AG09309 (cell line): ENCODE measurements at places on chromosomes 16 and 17.

DNA sequence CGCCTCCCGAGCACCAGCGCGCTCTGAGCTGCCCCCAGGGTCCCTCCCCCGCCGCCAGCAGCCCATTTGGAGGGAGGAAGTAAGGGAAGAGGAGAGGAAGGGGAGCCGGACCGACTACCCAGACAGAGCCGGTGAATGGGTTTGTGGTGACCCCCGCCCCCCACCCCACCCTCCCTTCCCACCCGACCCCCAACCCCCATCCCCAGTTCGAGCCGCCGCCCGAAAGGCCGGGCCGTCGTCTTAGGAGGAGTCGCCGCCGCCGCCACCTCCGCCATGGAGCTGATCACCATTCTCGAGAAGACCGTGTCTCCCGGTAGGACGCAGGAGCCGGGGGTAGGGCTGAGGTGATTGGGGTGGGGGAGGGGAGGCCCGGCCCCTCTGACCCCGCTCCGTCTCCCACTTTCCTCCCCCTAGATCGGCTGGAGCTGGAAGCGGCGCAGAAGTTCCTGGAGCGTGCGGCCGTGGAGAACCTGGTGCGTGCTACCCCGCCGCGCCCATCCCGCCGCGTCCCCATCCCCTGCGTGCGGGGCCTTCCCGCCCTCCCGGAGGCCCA lies 329 bp downstream of the KPNB1 start:
- no peak for DNase-seq

DNA sequence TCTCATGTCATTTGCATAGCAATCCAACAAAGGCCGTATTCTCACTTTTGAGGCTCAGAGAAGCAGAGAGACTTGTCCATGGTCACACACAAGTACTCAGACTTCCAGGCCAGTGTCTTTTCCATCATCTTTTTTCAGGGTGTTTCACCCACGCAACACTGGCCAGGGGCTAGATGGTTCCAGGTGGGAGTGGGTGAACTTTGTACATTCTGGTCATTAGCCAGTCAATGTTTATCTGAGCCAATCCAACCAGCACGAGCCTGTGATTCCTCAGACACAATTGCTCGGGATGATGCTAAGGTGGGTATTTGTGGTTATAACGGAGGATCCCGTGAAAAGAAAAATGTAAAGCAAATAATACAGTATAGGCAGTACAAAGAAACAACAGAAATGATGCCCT lies 56.3 kb downstream of the ZFHX3 start:
- DNase-seq, result no peak

GRCh38 chr17:80182845-80183223 lies 13.0 kb downstream of the CARD14 start:
- no peak for DNase-seq

GRCh38 chr17:34847938-34848337 lies 113.3 kb downstream of the CCT6B start:
- DNase-seq, result no peak

GRCh38 chr16:22677024-22677830 lies 136.7 kb upstream of the HS3ST2 start:
- DNase-seq, result no peak

GRCh38 chr16:73390936-73391335 lies 343.0 kb upstream of the ZFHX3 start:
- peak; percentile 88 for DNase-seq

- no peak for DNase-seq
Measured at GRCh38 chr16:28309811-28310311, 17.5 kb downstream of the SBK1 start.

- DNase-seq, result no peak
Measured at GRCh38 chr17:42651392-42651791, 7.7 kb upstream of the TUBG2 start.

DNA sequence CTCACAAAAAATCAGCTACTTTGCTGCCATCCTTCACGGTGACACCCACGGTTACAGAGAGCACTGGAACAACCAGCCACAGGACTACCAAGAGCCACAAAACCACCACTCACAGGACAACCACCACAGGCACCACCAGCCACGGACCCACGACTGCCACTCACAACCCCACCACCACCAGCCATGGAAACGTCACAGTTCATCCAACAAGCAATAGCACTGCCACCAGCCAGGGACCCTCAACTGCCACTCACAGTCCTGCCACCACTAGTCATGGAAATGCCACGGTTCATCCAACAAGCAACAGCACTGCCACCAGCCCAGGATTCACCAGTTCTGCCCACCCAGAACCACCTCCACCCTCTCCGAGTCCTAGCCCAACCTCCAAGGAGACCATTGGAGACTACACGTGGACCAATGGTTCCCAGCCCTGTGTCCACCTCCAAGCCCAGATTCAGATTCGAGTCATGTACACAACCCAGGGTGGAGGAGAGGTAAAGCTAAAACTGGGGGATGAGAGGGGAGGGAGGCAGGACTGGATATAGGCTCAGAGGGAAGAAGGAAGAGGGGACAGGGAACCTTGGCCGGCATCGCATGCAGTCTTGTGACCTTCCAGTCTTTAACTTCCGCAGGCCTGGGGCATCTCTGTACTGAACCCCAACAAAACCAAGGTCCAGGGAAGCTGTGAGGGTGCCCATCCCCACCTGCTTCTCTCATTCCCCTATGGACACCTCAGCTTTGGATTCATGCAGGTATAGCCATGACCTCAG lies 581 bp downstream of the CD68 start:
- DNase-seq, result no peak

DNA sequence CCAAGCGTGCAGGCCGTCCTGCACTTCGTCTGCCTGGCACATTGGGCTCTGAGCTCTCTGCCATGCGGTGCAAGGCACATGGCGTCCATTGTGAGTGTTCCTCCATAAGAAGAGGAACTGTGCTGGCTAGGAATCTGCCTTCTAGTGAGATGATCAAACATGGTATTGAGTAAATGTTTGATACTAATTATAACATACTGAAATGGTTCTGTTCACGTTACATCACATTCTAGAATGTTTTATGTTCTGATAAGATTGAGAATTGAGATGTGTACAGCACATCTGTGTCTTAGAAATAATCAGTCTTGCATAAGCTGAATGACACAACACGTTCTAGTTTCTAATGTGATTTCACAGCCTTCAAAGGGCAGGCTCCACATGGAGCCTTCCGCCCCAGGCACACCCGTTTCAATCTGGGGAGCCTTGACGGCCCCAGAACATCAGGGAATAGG lies 42.9 kb downstream of the USP10 start:
- DNase-seq, result no peak

GRCh38 chr16:14181371-14182050 lies 110.4 kb downstream of the MRTFB start:
- peak; percentile 93 for DNase-seq

- DNase-seq, result peak; percentile 90
Measured at GRCh38 chr17:29240968-29241963, 5.4 kb upstream of the CRYBA1 start.

- no peak for DNase-seq
Measured at GRCh38 chr17:57877803-57878377, 28.0 kb upstream of the MRPS23 start.

- no peak for DNase-seq
Measured at GRCh38 chr16:68385371-68385770, 62.9 kb downstream of the SMPD3 start.

DNA sequence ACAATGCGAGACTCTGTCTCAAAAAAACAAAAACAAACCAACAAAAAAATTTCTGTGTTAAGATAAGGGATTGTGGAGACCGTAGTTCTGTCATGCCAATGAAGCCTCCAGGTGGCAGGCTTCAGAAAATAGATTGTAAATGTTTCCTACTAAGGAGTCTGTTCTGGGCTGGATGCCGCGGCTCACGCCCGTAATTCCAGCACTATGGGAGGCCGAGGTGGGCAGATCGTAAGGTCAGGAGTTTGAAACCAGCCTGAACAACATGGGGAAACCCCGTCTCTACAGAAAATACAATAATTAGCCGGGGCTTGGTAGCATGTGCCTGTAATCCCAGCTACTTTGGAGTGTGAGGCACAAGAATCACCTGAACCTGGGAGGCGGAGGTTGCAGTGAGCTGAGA lies 4.4 kb upstream of the SNX29 start:
- no peak for DNase-seq

DNA sequence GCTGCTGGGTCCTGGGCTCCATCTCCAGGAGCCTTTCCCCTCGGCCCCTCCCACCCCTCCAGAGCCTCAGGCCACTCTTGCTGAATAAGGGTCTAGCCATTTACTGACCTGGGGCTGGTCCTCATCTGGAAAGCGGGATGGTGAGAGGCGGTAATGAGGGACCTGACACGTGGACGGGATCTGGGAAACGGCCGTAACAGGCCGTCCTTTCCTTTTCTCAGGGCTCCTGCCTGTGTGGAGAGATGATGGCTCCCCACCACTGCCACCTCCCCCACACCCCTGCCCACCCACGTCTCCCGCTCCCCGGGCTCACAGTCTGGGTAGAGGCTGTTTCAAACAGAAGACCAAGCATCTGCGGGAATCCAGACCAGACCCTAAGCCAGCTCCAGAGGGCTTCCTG lies 20.6 kb upstream of the KCNJ12 start:
- no peak for DNase-seq

DNA sequence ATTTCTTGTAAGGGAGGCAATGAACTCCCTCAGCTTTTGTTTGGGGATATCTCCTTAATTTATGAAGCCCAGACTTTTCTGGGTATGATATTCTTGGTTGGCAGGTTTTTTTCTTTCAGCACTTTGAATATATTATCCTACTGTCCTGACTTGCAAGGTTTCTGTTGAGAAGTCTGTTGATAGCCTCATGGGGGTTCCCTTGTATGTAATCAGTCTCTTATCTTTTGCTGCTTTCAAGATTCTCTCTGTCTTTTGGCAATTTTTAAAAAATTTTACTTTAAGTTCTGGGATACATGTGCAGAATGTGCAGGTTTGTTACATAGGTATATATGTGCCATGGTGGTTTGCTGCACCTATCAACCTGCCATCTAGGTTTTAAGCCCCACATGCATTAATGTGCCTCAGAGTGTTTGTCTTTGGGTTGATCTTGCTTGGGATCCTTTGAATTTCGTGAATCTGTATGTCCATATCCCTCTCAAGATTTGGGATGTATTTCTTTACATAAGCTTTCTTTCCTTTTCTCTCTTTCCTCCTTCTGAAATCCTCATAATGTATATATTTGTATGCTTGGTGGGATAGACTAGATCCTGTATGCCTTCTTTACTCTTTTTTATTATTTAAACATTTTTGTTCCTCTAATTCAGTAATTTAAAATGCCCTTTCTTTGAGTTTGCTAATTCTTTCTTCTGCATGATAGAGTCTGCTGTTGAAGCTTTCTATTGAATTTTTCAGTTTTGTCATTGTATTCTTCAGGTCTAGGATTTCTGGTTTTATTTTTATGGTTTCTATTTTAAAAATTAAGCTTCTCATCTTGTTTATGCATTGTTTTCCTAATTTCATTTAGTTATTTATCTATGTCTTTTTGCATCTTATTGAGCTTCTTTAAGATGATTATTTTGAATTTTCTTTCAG lies 5.2 kb upstream of the KRT25 start:
- no peak for DNase-seq

DNA sequence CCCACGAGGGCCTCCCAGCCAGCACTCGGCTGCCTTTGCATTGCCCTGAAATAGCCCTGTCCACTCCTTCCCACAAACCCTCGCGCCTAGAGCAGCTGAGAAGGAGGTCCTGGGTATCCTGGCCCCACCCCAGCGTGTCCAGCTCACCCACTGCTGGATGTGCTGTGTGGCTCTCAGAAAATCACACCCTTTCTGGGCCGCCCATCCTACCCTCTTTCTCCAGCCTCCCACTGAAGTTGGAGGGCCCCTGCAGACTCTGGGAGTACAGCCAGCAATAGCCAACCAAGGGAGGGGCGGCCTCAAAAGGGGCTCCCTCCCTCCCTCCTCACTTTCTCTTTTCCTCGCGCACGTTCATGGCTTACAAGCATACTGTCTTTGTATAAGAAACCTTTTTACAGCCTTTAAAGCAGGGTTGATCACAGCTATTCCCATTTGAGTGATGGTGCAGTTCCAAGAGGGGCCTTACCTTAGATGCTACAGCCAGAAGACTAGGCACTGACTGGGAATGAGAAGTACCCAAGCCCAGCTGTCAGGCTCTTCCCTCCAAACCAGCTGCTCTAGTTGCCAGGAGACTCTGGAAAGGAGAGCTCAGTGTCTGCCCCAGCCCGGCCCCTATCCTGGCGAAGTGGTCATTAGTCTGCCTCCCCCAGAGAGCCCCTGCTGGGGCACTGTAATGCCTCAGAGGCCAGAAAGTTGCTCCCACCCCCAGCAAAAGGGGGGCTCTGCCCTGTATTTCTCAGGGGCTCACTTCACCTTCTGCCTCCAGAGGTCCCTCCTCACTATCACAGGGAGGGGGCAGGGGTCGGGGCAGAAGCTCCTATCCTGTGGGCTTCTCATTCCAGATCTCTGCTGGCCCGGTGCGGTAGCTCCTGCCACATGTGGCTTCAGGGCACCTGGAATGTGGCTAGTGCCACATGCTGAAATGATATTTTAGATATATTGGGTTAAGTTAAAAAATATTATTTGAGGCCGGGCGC lies 38.1 kb downstream of the DCAKD start:
- no peak for DNase-seq

DNA sequence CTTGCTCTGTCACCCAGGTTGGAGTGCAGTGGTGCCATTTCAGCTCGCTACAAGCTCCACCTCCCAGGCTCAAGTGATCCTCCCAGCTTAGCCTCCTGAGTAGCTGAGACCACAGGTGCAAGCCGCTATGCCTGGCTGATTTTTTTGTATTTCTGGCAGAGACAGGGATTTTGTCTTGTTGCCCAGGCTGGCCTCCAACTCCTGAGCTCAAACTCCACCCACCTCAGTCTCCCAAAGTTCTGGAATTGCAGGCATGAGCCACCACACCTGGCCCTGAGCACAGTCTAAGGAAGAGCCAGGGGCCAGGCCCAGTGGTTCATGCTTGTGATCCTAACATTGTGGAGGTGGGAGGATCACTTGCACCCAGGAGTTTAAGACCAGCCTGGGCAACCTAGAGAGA lies 21.8 kb upstream of the BCO1 start:
- DNase-seq, result no peak

- no peak for DNase-seq
Measured at GRCh38 chr17:75637143-75637538, 3.9 kb downstream of the SMIM5 start.

DNA sequence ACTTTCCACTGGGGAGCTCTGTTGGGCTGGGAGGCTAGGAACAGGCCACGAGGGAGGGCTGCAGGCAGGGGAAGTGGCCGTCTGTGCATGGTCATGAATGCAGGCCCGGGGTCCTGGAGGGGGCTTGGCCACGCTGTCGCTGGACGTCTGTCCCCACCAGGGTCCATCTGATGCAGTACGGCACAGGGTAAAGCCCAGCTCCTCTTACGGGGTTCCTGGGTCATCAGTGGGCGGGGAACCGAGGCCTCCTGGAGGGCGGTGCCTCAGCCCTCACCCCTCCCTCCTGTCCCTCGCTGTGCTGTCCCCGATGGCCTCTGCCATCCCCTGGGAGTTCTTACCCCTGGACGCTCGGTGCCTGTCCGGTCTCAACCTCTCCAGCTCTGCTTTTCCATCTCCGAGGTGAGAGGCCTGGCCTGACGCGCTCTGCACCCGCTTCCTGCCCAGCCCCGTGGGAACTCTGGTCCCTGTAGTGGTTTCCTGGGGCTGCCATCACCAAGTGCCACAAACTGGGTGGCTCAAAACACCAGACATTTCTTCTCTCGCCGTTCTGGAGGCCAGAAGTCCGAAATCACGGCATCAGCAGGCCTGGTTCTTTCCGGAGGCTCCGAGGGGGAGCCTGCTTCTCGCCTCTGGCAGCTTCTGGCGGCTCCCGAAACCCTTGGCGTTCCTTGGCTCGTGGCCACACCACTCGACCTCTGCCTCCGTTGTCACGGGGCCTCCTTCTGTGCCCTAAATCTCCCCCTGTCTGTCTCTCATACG lies 182.8 kb downstream of the SEC14L1 start:
- DNase-seq, result no peak

- no peak for DNase-seq
Measured at GRCh38 chr17:40190197-40191021, 13.1 kb downstream of the RAPGEFL1 start.
